ENCODE measurements at places on chromosomes 5 and 9.

- DNase-seq: no peak
These were observed 216.0 kb downstream of the KDM4C start for GRCh38 chr9:6973762-6974161.

- DNase-seq: no peak
These were observed 473.4 kb downstream of the NTRK2 start for GRCh38 chr9:85142968-85143367.

DNA sequence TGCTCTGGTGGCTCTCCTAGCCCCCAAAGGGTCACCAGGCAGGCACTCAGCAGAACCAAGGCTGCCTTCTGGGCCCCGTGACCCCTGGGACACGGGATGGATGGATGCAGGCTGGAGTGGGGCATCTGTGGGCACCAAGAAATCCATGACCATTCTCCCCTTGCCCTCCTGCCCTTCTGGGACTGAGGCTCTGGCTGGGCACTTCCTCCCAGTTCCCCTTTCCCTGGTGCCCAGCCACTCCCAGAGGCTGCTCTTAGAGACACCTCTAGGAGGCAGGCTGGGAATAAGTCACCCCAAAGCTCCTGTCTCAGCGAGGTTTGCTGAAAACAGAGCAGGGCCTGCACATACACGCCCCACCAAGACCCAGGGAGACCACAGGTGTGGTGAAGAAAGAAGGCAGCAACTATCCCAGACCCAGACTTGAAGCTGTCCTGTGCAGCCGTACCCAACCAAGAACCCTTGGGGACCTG, 943 bp downstream of the STING1 start:
- no peak for DNase-seq

- DNase-seq: peak; percentile 93
These were observed at the start of gene GLE1 for GRCh38 chr9:128504485-128505413. GLE1 (plus strand) TSS chr9:128504719; CDS start chr9:128504806, 87 bp downstream.

DNA sequence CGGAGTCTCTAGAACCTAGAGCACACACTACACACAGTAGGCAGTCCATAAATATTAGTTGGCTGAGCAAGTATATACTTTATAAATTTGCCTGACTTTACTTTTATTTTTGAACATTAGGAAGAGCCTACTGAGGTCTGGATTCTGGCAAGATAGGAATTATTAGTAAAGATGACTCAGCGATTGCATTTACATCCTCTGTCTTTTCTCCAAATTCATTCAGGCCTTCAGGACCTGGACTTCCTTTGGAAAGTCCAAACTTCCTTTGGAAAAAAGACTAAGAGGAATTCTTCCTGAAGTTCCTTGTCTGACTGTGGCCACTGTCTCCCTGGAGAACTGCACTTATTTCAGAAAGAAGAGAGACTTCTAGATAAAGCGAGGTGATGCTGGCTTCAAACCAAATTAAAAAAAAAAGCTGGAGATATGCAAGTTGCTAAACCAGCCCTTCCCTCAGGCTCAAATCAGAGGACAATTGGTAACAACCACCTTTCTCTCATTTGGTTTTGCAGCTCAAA, 251.3 kb downstream of the GAS1 start:
- no peak for DNase-seq

GRCh38 chr5:76525956-76526355, 97.2 kb downstream of the F2RL2 start:
- DNase-seq: no peak

GRCh38 chr5:476102-476813, 33.3 kb downstream of the EXOC3 start:
- DNase-seq: no peak

DNA sequence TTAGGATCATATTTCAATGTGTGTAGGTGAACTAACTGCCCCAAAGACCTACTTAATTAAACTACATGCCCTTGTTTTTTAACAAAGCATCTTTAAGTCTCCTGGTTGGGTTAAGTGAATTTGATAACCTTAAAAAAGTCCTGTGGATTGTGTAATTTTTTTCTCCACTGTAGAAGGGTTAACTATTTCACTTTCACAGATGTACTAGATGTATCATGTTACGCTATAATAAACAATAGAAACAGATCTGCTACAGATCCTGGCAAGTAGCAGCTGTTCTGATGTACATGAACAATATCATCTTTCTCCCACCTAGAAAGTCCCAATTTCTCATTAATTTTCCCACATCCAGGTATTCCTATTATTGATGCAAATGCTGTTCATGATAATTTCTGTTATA, 18.9 kb downstream of the KIF24 start:
- DNase-seq: no peak

- no peak for DNase-seq
These were observed 447.0 kb downstream of the PLK2 start for GRCh38 chr5:58012801-58013315.

GRCh38 chr5:32760091-32760509, 49.0 kb downstream of the NPR3 start:
- no peak for DNase-seq

GRCh38 chr9:110810262-110810976, 141.8 kb downstream of the MUSK start:
- DNase-seq: no peak

GRCh38 chr5:174186096-174186695, 140.7 kb downstream of the NSG2 start:
- no peak for DNase-seq

GRCh38 chr9:82447343-82447742, 458.8 kb downstream of the SPATA31D1 start:
- no peak for DNase-seq

DNA sequence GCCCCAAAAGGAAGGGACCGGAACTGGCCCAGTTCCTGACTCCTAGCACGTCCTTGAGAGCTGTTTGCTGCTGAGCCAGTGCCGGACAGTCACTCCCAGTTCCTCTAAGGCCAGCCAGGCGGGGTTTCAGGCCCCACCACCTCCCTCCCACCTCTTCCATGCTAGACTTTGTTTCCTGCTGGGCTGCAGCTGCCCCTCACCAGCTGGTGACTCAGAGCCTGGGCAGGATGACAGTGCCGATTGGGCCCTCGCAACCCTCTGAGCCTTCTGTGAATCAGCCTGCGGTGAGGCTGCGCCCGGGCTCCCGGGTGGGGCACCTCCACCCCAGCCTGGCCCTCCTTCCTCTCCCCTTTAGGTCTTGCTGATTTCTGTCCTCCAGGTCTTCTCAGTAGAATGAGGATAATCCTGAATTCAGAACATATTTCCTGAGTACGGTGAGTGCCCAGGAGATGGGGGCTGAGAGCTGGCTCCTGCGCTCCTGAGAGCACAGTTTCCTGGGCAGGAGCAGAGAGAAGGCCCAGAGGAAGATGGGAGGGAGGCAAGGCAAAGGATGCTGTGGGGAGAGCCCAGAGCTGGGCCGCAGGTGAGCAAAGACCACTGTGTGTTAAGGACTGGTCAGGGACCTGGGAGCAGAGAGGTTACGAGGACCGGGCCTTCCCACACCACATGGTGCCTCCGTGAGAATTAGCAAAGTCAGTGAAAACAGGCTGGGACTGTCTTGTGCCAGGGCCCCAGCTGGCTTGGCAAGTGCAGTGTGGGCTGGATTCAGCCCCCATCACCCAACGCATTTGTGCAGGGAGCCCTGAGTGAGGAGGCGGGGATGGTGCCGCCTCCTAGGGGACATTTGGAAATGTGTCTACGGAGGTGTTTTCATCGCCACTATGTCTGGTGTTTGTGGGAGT, 32.9 kb upstream of the STXBP1 start:
- DNase-seq: peak; percentile 22

DNA sequence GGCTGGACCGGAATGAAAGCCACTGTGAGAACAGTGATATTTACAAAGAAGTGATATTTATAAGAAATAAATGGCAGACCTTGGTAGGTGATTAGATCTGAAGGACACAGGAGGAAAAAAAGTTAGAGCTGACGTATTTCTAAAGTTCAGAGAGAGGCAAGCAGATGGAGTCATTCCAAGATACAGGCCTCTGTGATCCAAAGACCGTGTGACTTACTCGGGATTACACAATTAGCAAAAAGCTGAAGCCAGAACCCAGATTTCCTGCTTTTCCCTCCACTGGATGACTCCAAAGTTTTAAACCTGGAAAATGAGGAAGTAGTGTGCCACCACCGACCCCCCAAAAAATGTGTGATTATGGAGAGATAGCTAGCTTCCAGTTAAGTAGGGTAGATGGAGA, 3.1 kb upstream of the DOCK8 start:
- no peak for DNase-seq

DNA sequence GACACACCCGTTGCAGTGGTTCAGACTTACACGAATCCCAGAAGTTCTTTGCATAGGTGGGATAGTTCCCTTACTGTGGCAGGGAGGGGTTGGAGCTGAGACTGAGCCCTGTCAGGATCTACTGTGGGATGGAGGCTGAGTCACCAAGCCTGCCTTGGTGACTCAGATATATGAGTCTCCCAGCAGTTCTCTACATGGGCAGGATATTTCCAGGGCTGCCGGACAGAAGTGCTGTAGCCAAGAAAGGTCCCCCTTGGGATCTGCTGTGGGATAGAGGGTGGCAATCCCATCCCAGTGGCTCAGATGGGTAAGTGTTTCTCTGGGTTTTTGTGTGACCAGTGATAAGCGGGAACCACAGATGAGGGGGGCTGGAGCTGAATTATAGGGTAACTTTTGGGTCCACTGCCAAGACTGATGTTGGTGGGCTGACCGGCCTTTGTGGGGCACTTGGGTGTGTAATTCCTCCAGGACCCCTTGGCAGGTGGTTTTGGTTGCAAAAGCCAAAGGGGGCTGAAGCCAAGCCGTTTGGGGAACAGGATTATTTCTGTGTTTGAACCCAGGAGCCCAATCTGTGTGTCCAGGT, 18.7 kb downstream of the XRCC4 start:
- no peak for DNase-seq

DNA sequence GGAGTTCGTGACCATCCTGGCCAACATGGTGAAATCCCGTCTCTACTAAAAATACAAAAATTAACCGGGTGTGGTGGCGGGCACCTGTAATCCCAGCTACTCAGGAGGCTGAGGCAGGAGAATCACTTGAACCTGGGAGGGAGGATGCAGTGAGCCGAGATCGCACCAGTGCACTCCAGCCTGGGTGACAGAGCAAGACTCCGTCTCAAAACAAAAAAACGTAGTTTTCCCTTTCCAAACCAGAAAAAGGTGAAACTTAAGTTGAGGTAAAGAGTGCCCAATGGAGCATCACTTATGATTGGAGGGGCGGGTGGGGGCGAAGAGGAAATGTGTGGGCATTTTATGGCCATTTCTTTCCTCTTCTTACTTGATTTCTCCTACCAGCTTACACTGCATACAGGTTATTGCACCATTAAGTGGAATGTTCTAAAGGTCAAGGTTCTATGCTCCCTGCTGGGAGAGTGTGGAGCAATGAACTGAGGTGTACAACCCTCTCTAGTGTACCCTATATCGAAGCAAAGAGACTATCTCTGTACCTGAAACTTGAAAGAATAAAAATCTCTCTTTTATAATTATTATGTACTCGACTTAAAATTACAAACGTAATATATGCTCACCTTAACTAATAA, 136.2 kb downstream of the DEPDC1B start:
- no peak for DNase-seq

GRCh38 chr9:77841739-77842386, 189.7 kb downstream of the GNAQ start:
- no peak for DNase-seq

GRCh38 chr5:124537522-124537921, 208.9 kb downstream of the ZNF608 start:
- no peak for DNase-seq

- peak; percentile 21 for DNase-seq
These were observed 145.5 kb downstream of the ERCC6L2 start for GRCh38 chr9:96020792-96021550.

GRCh38 chr5:71880536-71880935, 161.5 kb downstream of the CARTPT start:
- DNase-seq: no peak

- peak; percentile 60 for DNase-seq
These were observed 3.0 kb downstream of the GRK6 start for GRCh38 chr5:177429248-177430040.

GRCh38 chr5:9850456-9850855, 220.3 kb upstream of the TAS2R1 start:
- DNase-seq: no peak

DNA sequence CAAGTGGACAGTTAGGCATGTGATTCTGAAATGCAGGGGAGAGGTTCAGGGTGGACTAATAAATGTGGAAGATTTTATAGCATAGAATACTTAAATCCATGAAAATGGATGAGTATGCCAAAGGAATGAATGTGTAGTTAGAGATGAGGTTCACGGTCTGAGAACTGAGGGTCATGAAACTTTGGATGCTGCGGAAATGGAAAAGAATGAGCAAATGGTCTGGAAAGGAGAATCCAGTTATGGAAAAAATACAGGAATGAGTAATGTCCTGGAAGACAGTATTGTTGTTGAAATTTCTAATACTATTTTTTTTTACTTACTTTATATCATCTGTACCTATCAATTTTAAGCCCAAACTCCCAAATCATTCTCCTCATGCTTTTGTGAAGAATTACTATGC, 2369.4 kb downstream of the MAT2B start:
- no peak for DNase-seq

- no peak for DNase-seq
These were observed 6.1 kb downstream of the NDFIP1 start for GRCh38 chr5:142114687-142115086.

- DNase-seq: no peak
These were observed 307.9 kb downstream of the CSNK1G3 start for GRCh38 chr5:123819833-123820232.

DNA sequence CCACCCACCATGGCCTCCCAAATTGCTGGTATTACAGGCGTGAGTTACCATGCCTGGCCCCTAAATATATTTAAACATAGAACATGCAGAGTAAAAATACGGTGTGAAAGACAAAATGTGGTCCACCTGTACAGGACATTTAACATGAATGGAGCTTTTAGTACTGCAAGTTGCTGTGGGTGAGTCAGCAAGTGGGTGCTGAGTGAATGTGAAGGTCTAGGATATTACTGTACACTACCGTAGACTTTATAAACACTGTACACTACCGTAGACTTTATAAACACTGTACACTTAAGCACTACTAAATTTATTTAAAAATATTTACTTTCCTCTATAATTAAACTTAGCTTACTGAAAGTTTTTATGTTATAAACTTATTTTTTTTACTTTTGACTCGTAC, 317.8 kb downstream of the PRDM9 start:
- DNase-seq: no peak

Measured in stimulated activated CD4-positive, alpha-beta T cell treated with anti-CD3 and anti-CD28 coated beads, Interleukin-1b, Interleukin-23, amount 100 ng/mL, for 1 hour (primary cell).